CD4-positive, CD25-positive, alpha-beta regulatory T cell (primary cell): ENCODE measurements at places on chromosomes 7 and 10. TPM values are rescaled to one million over a fixed set of nuclear protein-coding genes. Genes with fewer than 3 reads are reported as not detected.

Gene MCM10
- 2.1 TPM for total RNA-seq

Gene PNLIPRP3
- total RNA-seq, result not detected

Gene VWA2
- total RNA-seq, result 0.12 TPM

Gene CRPPA
- total RNA-seq, result 0.17 TPM

Gene IGF2BP3
- total RNA-seq, result 1.7 TPM

Gene TSPAN15
- 4.3 TPM for total RNA-seq

Gene SNX10
- total RNA-seq, result 14.4 TPM

Gene SHLD2
- total RNA-seq, result 30.5 TPM

Gene EVX1
- not detected for total RNA-seq

Gene NPY4R
- not detected for total RNA-seq

Gene STRIP2
- total RNA-seq, result 1.7 TPM

Gene FFAR4
- not detected for total RNA-seq

Gene GIMAP2
- 95.1 TPM for total RNA-seq

Gene RAPGEF5
- total RNA-seq, result not detected

DNA sequence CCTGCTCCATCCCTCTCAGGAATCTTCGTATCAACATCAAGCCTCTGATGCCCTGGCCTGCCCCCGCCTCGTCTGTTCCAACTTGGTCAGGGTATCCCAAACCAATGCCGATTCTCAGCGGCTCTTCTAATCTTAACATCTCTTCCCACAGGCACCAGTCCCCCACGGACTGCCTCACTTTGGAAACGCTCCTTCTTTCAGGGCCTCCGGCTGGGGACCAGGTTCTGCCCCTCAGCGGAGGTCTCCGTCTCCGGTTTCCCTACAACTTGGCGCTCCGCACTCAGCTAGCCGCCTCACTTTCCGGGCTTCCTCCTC is 488 bp downstream of the ABCF2 start:
- H3K27ac ChIP-seq, result peak overlapping the region; percentile 80
- DNase-seq, result no peak
- H3K27me3 ChIP-seq, result no peaks in the 10 kb centered on the region
- H3K36me3 ChIP-seq, result peaks cover 36% of the 10 kb centered on the region

DNA sequence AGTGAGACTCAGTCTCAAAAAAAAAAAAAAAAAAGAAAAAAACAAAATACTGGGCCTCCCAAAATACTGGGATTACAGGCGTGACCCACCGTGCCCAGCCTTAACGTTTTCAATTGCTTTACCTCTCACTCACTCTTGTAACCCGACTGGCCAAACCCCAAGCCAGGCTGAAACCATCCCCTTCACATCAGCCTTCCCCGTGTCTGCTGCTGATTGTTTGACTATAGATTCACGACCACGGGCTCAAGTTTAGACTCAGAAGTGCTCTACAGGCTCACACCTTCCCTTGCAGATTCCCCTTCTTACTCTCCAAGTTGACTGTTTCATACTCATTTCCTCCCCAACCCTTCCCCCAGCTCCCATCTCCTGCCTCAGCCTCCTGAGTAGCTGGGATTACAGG is 22.3 kb downstream of the TYW1 start:
- H3K36me3 ChIP-seq, result peaks cover 43% of the 10 kb centered on the region
- H3K4me3 ChIP-seq, result no peak overlapping the region
- H3K27me3 ChIP-seq, result no peaks in the 10 kb centered on the region
- no peaks in the 10 kb centered on the region for H3K4me1 ChIP-seq

DNA sequence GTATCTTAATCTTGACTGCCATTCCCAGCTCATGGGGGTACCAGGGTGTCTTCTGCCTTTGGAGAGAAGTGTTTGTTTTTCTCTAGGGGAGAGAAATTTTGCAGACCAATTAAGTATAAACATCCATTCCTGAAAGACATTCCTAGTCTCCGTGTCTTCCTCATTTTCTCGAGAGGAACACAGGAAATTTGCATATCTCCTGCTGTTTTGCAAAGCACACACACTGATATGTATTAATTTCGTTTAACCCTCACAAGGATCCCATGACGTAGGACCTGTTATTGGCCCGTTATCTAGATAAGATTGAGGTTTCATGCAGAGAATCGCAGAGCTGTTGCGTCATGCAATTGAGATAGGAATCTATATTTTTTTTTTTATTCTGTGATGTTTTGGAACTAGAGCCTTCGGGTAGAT is 944 bp downstream of the RHBDD2 start:
- peaks cover 32% of the 10 kb centered on the region for H3K4me1 ChIP-seq
- H3K36me3 ChIP-seq, result peaks cover 39% of the 10 kb centered on the region
- DNase-seq, result peak; percentile 61
- H3K4me3 ChIP-seq, result peak overlapping the region; percentile 100
- H3K27ac ChIP-seq, result peak overlapping the region; percentile 95

DNA sequence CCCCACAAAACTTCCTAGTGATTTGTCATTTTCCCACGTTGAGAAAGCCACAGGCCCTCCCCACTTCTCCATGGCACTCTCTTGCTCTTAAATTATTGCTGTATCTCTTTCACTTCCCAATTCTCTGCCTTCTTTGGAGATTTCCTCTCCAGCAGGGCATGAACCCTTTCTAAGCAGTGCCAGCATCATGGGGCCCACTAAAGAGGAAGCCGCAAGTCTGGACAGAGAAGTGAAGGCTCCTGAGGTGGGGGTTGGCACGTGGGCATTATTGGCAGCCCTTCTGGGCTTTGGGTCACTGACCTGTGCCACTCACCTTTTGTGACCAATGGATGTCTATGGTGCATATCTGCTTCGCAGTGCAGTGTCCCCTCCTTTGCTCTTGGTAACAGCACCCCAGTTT is 97.7 kb upstream of the TCF7L2 start:
- no peak for DNase-seq
- no peaks in the 10 kb centered on the region for H3K4me1 ChIP-seq
- no peaks in the 10 kb centered on the region for H3K27me3 ChIP-seq
- H3K27ac ChIP-seq, result no peak overlapping the region

DNA sequence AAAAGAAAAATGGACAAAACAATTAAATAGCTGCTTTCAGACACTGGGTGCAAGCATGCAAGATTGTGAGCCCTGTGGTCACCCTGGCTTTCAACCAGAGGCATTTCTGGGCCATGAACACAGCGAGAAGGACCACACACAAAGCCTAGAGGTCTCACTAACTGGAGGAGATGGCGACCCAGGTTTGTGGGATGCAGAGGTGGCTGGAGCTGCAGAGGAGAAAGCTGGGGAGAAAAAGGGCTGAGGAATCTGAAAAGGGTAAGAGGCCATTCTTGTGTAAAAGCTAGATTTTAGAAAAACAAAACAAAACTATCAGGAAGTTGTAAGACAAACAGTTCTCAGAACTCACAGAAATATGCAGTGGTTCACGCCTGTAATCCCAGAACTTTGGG is 30.1 kb upstream of the PTPRN2 start:
- no peak overlapping the region for H3K4me3 ChIP-seq
- DNase-seq, result no peak
- no peak overlapping the region for H3K27ac ChIP-seq
- no peaks in the 10 kb centered on the region for H3K27me3 ChIP-seq
- H3K36me3 ChIP-seq, result no peaks in the 10 kb centered on the region
- no peaks in the 10 kb centered on the region for H3K4me1 ChIP-seq

- H3K27me3 ChIP-seq, result no peaks in the 10 kb centered on the region
- H3K27ac ChIP-seq, result no peak overlapping the region
- peaks cover 74% of the 10 kb centered on the region for H3K36me3 ChIP-seq
- H3K4me1 ChIP-seq, result no peaks in the 10 kb centered on the region
These were observed 9.9 kb downstream of the FAM204A start for GRCh38 chr10:118332236-118332635.

GRCh38 chr7:118938845-118939244 is 714.3 kb downstream of the ANKRD7 start:
- no peak overlapping the region for H3K4me3 ChIP-seq
- H3K27me3 ChIP-seq, result no peaks in the 10 kb centered on the region
- H3K36me3 ChIP-seq, result no peaks in the 10 kb centered on the region
- no peak for DNase-seq

GRCh38 chr10:114560144-114560543 is 97.9 kb downstream of the ABLIM1 start:
- H3K36me3 ChIP-seq, result no peaks in the 10 kb centered on the region
- H3K4me1 ChIP-seq, result no peaks in the 10 kb centered on the region
- H3K4me3 ChIP-seq, result no peak overlapping the region
- no peak for DNase-seq

DNA sequence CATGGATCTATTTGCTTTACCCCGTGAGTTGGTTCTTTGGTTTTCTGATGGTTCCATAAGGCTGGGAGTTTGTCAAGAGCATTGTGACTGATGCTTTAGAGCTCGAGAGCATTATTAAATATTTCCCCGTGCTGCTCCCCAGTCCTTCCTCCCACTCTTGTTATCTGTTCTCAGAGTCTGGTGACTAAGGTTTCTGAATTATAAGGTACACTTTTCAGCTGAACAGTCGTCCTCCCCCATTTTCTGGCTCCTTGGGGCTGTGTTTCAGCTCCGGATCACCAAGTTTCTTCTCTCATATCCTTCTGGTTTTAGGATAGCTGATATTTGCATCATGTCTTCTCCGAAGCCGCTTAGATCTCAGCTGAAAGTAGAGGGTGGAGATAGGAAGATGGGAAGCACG is 57.8 kb upstream of the CACNB2 start:
- H3K4me1 ChIP-seq, result no peaks in the 10 kb centered on the region
- no peaks in the 10 kb centered on the region for H3K27me3 ChIP-seq

GRCh38 chr7:131764143-131764775 is 207.8 kb upstream of the PODXL start:
- no peaks in the 10 kb centered on the region for H3K36me3 ChIP-seq
- no peak overlapping the region for H3K4me3 ChIP-seq
- no peaks in the 10 kb centered on the region for H3K27me3 ChIP-seq
- no peak for DNase-seq
- no peak overlapping the region for H3K27ac ChIP-seq
- H3K4me1 ChIP-seq, result no peaks in the 10 kb centered on the region

DNA sequence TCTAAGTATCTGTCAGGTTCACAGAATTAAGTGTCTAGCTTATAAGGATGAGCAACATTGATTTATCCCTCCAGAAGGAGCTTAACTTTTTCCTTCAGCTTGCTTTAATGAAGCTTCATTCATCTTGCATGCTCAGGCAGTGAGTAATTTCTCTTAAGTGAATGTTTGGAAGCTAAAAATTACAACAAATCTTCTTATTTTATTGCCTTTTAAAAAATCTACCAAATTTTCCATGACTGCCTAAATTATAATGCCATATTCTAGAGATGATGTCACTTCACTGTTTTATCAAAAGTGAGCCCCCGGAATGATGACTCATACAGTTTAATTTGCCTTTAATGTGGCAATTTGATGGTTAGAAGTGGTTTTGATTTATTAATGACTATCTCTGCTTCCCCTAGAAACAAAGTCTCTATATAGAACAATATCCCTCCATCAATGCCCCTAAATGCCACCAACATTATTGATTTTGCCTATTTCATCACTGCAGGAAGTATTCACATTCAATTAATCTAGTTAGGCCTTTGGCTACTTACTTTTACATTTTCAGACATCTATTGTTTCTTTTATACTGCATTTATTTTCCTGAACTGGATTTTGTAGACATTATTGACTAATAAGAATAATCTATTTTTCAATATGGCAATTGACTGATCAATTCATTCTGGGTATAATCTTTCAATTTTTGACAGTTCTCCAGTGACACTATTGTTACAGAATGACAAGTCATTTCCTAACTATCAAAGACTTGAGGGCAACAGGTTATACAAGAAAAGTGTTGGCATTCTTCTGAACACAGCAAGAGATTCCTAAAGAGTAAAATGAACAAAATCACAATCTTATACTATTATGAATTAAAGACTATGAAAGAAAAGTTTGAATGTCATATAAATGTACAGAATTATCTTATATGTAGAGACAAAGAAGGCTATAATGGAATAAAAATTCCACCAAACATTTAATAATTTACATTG is 139.3 kb upstream of the ODAD2 start:
- H3K36me3 ChIP-seq, result peaks cover 4% of the 10 kb centered on the region
- no peaks in the 10 kb centered on the region for H3K4me1 ChIP-seq
- no peak overlapping the region for H3K4me3 ChIP-seq
- no peak for DNase-seq
- H3K27me3 ChIP-seq, result no peaks in the 10 kb centered on the region
- H3K27ac ChIP-seq, result no peak overlapping the region

- DNase-seq, result no peak
- H3K36me3 ChIP-seq, result no peaks in the 10 kb centered on the region
- no peak overlapping the region for H3K27ac ChIP-seq
- H3K4me1 ChIP-seq, result no peaks in the 10 kb centered on the region
- peaks cover 2% of the 10 kb centered on the region for H3K27me3 ChIP-seq
These were observed 222.5 kb downstream of the ARHGAP21 start for GRCh38 chr10:24501056-24501711.

GRCh38 chr7:5197811-5198210 is 7.8 kb downstream of the WIPI2 start:
- H3K4me1 ChIP-seq, result no peaks in the 10 kb centered on the region
- H3K27ac ChIP-seq, result no peak overlapping the region
- DNase-seq, result no peak
- no peaks in the 10 kb centered on the region for H3K27me3 ChIP-seq
- no peak overlapping the region for H3K4me3 ChIP-seq
- H3K36me3 ChIP-seq, result peaks cover 47% of the 10 kb centered on the region

DNA sequence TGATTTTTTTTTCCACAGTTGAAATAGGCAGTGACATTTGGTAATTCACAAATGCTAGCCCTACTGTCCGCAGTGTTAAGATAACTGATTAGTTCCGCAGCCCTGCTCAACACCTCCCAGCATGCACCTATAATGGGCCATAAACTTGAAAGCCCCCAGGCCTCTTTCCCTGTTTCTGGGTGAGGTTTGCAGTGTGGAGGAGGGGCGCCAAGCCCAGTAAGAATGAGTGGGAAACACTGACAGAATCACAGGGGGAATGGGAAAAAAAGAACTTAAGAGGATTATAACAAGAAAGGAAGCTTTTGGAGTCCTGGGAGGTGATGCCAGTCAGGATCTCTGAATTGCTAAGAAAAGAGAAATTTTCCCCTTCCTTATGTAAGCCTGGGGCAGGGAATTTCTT is 39.6 kb upstream of the SP8 start:
- DNase-seq, result no peak
- no peaks in the 10 kb centered on the region for H3K36me3 ChIP-seq
- H3K27me3 ChIP-seq, result no peaks in the 10 kb centered on the region
- no peak overlapping the region for H3K4me3 ChIP-seq

DNA sequence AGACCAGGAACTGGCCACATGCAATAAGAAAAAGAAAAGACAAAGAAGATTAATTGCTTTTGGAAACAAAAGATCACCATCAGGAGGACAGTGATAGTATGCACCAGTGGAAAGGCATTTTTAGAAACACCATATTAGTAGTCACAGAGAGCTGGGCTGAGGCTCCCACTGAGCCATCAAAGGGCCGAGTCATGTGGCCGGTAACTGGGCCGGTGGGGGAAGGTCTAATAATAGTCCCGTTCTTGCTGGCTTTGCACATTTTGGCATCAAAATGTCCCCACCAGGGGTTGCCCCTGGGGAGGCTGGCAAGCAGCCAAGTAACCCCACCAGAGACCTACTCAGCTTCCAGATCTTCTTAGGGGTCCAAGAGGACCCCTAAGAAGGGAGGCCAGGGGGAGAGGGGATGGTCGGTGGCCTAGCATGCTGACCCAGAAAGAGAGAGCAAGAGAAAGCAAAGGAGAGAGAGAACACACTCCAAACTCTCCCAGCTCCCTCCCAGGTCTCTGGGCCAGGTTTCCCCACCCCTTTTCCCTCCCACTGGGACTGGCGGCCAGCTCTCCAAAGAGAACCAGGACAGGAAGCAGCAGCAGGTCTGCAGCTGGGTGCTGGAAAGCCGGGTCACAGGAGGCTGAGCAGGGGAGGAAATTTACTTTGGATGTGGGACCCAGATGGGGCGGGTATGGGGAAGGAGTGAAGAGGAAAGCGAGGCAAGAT is 70.2 kb upstream of the FGFR2 start:
- no peaks in the 10 kb centered on the region for H3K27me3 ChIP-seq
- DNase-seq, result no peak
- no peak overlapping the region for H3K27ac ChIP-seq
